ENCODE measurements at places on chromosomes 12 and 14. TPM values are rescaled to one million over a fixed set of nuclear protein-coding genes. Genes with fewer than 3 reads are reported as not detected.

- DNase-seq = no peak
Observed at GRCh38 chr12:122420471-122421162, 1.9 kb downstream of the CLIP1 start.

- no peak for DNase-seq
Observed at GRCh38 chr12:84512751-84513150, 399.8 kb downstream of the SLC6A15 start.

- DNase-seq = no peak
Observed at GRCh38 chr12:29882846-29883245, 99.1 kb upstream of the TMTC1 start.

GRCh38 chr14:104746071-104746545, 6.8 kb upstream of the SIVA1 start:
- no peak for DNase-seq

- DNase-seq = peak; percentile 41
Observed at GRCh38 chr12:74111688-74112360, 425.8 kb upstream of the ATXN7L3B start.

- no peak for DNase-seq
Observed at GRCh38 chr12:92365333-92365732, 219.7 kb upstream of the BTG1 start.

DNA sequence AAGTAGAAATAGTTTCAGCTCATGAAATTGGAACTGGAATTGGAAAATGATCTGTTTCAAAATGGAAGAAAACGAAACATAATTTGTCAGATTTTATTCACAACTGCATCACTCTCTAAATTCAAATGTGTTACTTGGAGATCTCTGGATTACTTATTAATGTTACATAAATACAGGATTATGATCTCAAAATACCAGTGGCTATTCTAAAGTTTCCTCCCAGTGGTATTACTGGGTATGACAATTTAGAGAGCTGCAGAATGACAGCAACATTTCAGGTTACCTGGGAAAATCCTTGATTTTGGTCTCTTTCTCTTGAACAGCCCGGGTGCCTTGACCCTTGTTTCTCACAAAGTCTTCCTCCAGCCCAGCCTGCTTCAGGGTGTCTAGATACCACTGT, 14.2 kb downstream of the FAM161B start:
- DNase-seq = no peak

GRCh38 chr12:27901959-27902358, 70.6 kb downstream of the PTHLH start:
- DNase-seq = no peak

GRCh38 chr14:105880616-105881015, 354.2 kb downstream of the TMEM121 start:
- peak; percentile 25 for DNase-seq

- peak; percentile 59 for DNase-seq
Observed at GRCh38 chr14:73240816-73241480, 3.6 kb downstream of the PAPLN start.

GRCh38 chr12:20077618-20078017, 290.7 kb upstream of the PDE3A start:
- no peak for DNase-seq

DNA sequence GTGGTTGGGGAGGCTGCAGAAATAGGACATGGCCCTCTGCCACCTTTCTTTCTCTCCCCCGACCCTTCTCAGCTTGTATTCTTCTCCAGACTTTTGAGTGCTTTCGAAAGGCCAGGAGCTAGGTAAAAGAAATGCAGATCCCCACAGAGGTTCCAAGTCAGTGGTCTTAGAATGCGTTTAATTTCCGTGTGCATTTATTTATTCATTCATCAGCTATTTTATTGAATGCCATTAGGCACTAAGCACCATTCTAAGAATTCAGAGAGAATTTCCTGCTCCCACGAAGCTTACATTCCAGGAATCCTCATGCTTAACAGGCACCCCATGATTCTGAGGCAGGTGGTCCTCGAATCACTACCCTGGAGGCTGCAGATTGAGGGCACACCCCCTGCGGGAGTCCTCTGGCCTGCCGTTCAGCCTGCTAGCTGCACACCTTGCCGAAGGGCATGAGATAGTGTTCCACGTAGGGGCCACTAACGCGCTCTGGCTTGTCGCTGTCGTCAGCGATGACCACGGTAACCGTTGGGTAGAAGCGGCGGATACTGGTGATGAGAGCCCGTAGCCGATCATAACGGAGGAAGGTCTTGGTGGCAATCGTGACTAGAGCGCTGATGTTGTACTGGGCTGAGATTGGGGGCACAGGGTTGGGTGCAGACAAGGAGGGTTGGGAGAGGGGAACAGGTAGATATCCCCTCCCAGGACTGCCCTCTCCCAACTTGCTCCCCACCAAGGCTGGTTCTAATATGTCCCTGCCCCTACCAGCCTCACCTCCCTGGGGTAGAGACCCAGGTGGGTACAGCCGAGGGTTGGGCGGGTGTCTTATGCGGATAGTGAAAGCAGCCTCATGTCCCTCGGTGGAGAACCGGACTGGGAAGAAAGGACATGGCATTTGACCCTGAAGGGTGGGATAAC, 4.5 kb downstream of the B4GALNT1 start:
- no peak for DNase-seq

GRCh38 chr12:105611340-105611739, 280.8 kb downstream of the C12orf75 start:
- DNase-seq = no peak

The PTPN6 gene
- 7.2 TPM for total RNA-seq

The CCDC196 gene
- not detected for total RNA-seq

The TTC7B gene
- 60.3 TPM for total RNA-seq

The CLEC6A gene
- not detected for total RNA-seq

The PLEKHH1 gene
- 4.4 TPM for total RNA-seq

The PLEKHG7 gene
- not detected for total RNA-seq

The GLT8D2 gene
- total RNA-seq = 6.1 TPM

The SOS2 gene
- 29.5 TPM for total RNA-seq

Measured in Right ventricle myocardium superior (tissue), 1 donor.